Esophagus squamous epithelium (tissue), 5 donors: ENCODE measurements at places on chromosomes 4 and X. TPM values are rescaled to one million over a fixed set of nuclear protein-coding genes. Genes with fewer than 3 reads are reported as not detected.

- H3K27me3 ChIP-seq = no peaks in the 10 kb centered on the region
- H3K4me1 ChIP-seq = no peaks in the 10 kb centered on the region
- no peak for DNase-seq
- no peak overlapping the region for H3K4me3 ChIP-seq
Observed at GRCh38 chrX:81195712-81196111, 6.0 kb downstream of the HMGN5 start.

Gene RNF212
- total RNA-seq = 0.53 TPM

GRCh38 chrX:26581091-26581490 lies 365.1 kb downstream of the MAGEB5 start:
- DNase-seq = no peak
- H3K36me3 ChIP-seq = no peaks in the 10 kb centered on the region
- H3K4me3 ChIP-seq = no peak overlapping the region
- H3K4me1 ChIP-seq = no peaks in the 10 kb centered on the region

GRCh38 chrX:97898798-97899197 lies 1015.1 kb downstream of the RPA4 start:
- H3K4me1 ChIP-seq = no peaks in the 10 kb centered on the region
- no peaks in the 10 kb centered on the region for H3K36me3 ChIP-seq
- no peak overlapping the region for H3K27ac ChIP-seq
- H3K4me3 ChIP-seq = no peak overlapping the region
- H3K27me3 ChIP-seq = no peaks in the 10 kb centered on the region

GRCh38 chr4:123591875-123592274 lies 195.3 kb downstream of the SPRY1 start:
- H3K27me3 ChIP-seq = no peaks in the 10 kb centered on the region
- DNase-seq = no peak
- no peaks in the 10 kb centered on the region for H3K4me1 ChIP-seq
- no peak overlapping the region for H3K27ac ChIP-seq

Gene DMP1
- total RNA-seq = not detected

DNA sequence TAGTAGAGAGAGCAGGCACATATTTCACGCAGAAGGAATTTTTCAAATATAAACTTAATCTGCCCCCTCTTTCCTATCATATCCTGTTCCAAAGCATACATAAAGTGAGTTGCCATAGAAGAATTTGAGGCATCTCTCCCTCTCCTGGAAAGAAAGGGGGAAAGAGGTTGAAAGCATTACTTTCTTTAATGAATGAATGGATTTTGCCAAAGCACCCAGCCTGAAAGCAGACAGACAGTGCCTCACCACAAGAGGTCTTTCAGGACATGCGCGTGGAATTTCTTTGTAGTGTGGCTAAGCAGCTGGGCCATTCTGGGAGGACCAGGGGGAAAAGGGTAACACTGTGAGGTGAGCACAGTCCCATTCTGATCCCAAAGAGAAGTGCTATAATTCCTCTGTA lies 651.4 kb downstream of the IQCM start:
- H3K27ac ChIP-seq = no peak overlapping the region
- no peaks in the 10 kb centered on the region for H3K36me3 ChIP-seq
- no peak overlapping the region for H3K4me3 ChIP-seq
- H3K27me3 ChIP-seq = no peaks in the 10 kb centered on the region
- no peaks in the 10 kb centered on the region for H3K4me1 ChIP-seq
- no peak for DNase-seq

Gene TEX11
- not detected for total RNA-seq

Gene ABHD18
- 5.6 TPM for total RNA-seq

Gene FDCSP
- not detected for total RNA-seq

Gene GPR82
- 0.04 TPM for total RNA-seq

Gene DTHD1
- 0.22 TPM for total RNA-seq

Gene CDKL5
- total RNA-seq = 10.3 TPM

GRCh38 chr4:172978848-172979247 lies 189.8 kb upstream of the GALNT7 start:
- no peak overlapping the region for H3K4me3 ChIP-seq
- H3K36me3 ChIP-seq = no peaks in the 10 kb centered on the region
- no peak for DNase-seq

Gene FAM47C
- total RNA-seq = not detected

- no peak overlapping the region for H3K4me3 ChIP-seq
- no peak overlapping the region for H3K27ac ChIP-seq
- no peaks in the 10 kb centered on the region for H3K4me1 ChIP-seq
- no peak for DNase-seq
Observed at GRCh38 chr4:127732623-127733328, 2.6 kb downstream of the SLC25A31 start.
